ENCODE measurements at places on chromosomes 1 and 21.

DNA sequence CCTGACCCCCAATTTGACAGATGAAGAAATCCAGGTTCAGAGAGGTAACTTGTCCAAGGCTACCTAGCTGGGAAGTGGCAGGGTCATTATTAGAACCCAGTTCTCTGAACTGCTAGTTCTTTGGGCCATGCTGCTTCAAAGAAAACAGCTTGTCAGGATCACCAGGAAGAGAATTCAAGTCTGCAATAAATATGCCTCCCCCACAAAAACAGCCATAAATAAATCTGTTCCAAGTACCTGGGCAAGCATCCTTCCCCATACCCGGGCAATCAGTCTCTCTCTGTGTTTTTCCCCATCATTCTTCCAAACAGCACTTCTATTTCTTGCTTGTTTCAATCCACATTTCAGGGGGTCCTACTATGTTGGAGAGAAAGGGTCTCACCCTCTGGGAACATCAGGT lies 34.1 kb downstream of the SLC9A1 start:
- H3K4me3 ChIP-seq: no peak overlapping the region
- H3K36me3 ChIP-seq: peaks cover 2% of the 10 kb centered on the region
- DNase-seq: no peak
- H3K4me1 ChIP-seq: peaks cover 8% of the 10 kb centered on the region
- H3K27me3 ChIP-seq: no peaks in the 10 kb centered on the region

DNA sequence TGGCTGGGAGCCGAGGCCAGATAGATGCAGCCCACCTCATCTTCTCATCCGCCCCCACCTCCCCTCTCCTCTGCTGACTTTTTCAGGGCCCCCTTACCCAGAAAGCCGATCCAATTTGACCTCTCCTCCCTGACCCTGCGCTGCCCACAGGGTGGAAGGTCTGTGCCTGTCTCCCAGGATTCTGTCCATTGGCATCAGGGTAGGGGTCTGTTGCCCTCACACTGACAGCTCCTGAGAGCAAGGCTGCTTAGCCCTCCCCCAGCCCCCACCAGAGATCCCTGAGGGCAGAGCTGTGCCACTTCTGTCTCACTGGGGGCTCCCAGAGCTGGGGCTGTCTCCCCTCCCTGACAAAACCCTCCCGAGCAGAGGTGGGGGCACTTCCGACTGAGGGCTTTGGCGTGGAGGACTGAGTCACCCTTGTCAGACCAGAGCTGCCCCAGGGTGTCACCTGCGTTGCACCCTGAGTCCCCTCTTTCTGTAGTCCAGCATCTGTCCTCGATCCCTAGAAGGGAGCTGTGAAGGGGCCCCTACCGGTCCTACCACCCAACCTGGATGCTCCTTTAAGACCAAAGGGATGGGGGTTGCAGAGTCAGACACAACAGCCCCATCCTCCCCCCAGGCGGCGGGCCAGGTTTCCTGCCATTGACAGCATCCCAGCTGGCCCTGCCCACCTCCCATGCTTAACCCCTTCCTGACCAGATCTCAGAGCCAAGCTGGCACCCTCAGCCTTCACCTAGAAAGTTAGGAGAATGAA lies 2.4 kb upstream of the FAM110D start:
- H3K4me3 ChIP-seq: no peak overlapping the region
- DNase-seq: no peak
- peaks cover 37% of the 10 kb centered on the region for H3K27me3 ChIP-seq
- no peaks in the 10 kb centered on the region for H3K36me3 ChIP-seq
- no peak overlapping the region for H3K27ac ChIP-seq
- H3K4me1 ChIP-seq: peaks cover 3% of the 10 kb centered on the region

DNA sequence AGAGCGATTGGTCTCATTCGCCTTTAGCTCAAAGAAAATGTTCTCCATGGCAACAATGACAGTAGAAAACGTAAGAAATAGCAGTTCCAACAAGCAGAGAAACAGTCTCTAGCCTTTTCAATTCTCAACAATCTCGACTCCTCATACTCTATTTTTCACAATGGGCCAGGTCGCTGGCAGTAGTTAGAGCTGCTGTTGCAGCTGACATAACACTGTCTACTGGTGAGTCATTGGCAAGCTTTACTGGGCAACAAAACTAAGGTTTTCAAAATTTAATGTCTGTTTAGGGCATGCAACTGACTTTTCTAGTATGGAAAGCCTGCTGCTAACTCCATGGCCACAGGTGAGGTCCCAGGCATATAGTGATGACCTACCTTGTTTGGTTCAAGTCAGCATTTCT lies 221.1 kb upstream of the KAZN start:
- H3K4me3 ChIP-seq: no peak overlapping the region
- H3K36me3 ChIP-seq: no peaks in the 10 kb centered on the region
- H3K27ac ChIP-seq: no peak overlapping the region
- DNase-seq: no peak
- H3K27me3 ChIP-seq: no peaks in the 10 kb centered on the region

GRCh38 chr21:16028142-16028541 lies 298.4 kb downstream of the USP25 start:
- H3K4me3 ChIP-seq: no peak overlapping the region
- H3K27ac ChIP-seq: no peak overlapping the region
- no peaks in the 10 kb centered on the region for H3K36me3 ChIP-seq
- no peak for DNase-seq
- H3K27me3 ChIP-seq: peaks cover 2% of the 10 kb centered on the region

- peaks cover 10% of the 10 kb centered on the region for H3K27me3 ChIP-seq
- DNase-seq: no peak
- no peak overlapping the region for H3K27ac ChIP-seq
- no peak overlapping the region for H3K4me3 ChIP-seq
These were observed 45.8 kb downstream of the FOXD2 start for GRCh38 chr1:47483651-47484050.

DNA sequence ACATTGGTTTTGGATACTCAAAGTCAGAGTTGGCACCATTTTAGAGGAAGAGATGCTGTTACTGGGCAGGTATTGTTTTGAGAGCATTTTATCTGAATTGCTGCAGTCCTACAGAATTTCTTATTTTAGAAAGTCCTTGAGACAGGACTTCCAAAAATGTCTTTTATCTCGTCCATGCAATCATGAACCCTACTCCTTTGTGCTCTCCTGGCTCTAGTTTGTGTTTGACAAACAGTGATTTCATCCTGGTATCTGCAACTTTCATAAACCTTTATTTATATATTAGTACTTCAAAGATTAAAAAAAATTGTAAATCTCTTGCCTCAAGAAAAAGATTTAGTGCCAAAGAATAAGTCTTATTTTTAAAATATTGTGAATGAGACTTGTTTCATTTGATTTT lies 4.6 kb upstream of the ARPC5 start:
- no peak overlapping the region for H3K4me3 ChIP-seq
- H3K36me3 ChIP-seq: no peaks in the 10 kb centered on the region
- H3K27me3 ChIP-seq: peaks cover 12% of the 10 kb centered on the region
- H3K4me1 ChIP-seq: peaks cover 9% of the 10 kb centered on the region

- DNase-seq: no peak
- H3K27me3 ChIP-seq: no peaks in the 10 kb centered on the region
- H3K4me1 ChIP-seq: no peaks in the 10 kb centered on the region
- H3K4me3 ChIP-seq: no peak overlapping the region
These were observed 92.7 kb downstream of the ESRRG start for GRCh38 chr1:216630532-216630931.

GRCh38 chr21:21973806-21974205 lies 975.6 kb downstream of the NCAM2 start:
- no peak overlapping the region for H3K4me3 ChIP-seq
- DNase-seq: no peak
- no peaks in the 10 kb centered on the region for H3K27me3 ChIP-seq
- no peaks in the 10 kb centered on the region for H3K36me3 ChIP-seq

DNA sequence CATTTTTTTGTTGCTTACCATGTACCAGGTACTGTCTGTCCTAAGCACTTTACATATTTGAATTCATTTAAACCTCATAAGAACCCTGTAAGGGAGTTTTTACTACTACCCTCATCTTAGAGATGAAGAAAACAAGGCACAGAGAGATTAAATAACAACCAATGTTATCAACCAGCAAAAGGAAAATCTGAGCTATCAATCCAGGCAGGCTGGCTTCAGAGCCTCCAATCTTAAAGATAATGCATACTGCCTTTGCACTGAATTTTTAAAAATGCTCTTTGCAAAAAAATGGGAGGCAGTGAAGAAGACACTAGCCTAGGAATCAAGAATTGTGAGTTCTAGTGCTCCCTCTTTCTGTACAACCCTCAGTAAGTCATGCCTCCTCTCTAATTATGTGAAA lies 18.7 kb downstream of the NDC1 start:
- DNase-seq: no peak
- no peak overlapping the region for H3K4me3 ChIP-seq
- H3K27ac ChIP-seq: no peak overlapping the region

- no peak for DNase-seq
- H3K36me3 ChIP-seq: no peaks in the 10 kb centered on the region
- H3K27me3 ChIP-seq: peaks cover 3% of the 10 kb centered on the region
- no peak overlapping the region for H3K4me3 ChIP-seq
These were observed 61.6 kb downstream of the PLD5 start for GRCh38 chr1:242462867-242463266.

- DNase-seq: no peak
- H3K4me3 ChIP-seq: no peak overlapping the region
- H3K36me3 ChIP-seq: no peaks in the 10 kb centered on the region
- no peak overlapping the region for H3K27ac ChIP-seq
- H3K27me3 ChIP-seq: peaks cover 15% of the 10 kb centered on the region
These were observed 8.6 kb downstream of the WLS start for GRCh38 chr1:68223687-68224086.

- H3K4me1 ChIP-seq: peaks cover 7% of the 10 kb centered on the region
- H3K27ac ChIP-seq: no peak overlapping the region
- no peak overlapping the region for H3K4me3 ChIP-seq
- H3K27me3 ChIP-seq: no peaks in the 10 kb centered on the region
- peaks cover 6% of the 10 kb centered on the region for H3K36me3 ChIP-seq
These were observed 16.1 kb upstream of the ALDH4A1 start for GRCh38 chr1:18918417-18918816.

DNA sequence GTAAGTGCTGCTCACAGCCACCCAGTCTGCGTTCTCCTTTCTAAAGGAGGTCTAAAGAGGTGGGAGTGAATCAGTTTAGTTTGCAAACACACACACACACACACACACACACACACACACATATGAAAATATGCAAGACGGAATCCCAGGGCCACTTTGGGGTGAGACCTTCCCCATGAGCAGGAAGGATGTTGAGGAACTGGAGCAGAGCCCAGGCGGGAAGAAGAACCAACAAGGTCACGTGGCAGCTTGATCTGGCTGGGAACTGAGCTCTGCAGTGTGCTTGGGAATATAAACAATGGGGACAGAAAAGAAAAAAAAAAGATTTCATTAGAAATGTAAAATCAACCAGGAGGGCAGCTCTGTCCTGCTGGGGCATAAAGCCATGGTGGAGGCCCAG lies 32.6 kb downstream of the OR2G3 start:
- peaks cover 2% of the 10 kb centered on the region for H3K36me3 ChIP-seq
- no peak overlapping the region for H3K4me3 ChIP-seq
- H3K27ac ChIP-seq: no peak overlapping the region
- peaks cover 4% of the 10 kb centered on the region for H3K4me1 ChIP-seq
- peaks cover 26% of the 10 kb centered on the region for H3K27me3 ChIP-seq

GRCh38 chr21:34279883-34280282 lies 83.9 kb upstream of the KCNE2 start:
- no peak for DNase-seq
- no peaks in the 10 kb centered on the region for H3K4me1 ChIP-seq
- no peak overlapping the region for H3K4me3 ChIP-seq
- H3K36me3 ChIP-seq: no peaks in the 10 kb centered on the region

DNA sequence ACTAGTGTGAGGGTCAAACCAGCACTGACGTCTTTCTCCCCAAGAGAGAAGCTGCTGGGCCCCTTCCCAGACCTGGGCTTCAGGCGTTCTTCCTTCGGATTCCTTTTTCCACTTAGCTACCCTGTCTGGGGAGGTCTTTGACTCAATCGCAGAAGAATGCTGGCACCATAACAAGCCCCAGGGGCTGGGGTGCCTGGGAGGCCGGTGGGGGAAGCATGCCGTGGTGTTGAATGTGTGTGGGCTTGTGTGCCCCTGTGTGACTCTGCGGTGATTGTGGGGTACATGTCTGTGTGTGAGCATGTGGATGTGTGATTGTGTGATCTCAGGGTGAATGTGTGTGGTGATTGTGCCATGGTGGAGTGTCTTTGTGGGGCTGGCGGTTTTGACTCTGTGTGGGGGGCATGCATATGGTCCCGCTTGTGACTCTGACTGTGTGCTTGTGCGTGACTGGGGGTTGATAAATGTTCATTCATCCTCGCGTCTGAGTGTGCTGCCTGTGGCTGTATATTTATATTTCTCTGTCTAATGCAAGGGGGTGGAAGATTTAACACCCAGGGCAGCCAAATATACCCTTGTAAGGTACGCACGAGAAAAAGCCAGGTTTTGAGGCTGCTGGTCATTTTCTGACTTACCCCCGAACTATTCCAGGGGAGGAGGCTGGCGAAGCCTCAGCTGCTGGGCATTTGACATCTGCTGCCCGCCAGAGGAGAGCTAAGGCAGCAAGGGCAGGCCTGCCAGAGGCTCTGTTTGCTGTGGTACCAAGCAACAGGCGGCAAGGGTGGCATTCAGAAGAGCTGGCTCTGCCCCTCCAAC lies 1.1 kb upstream of the SYNC start:
- H3K27ac ChIP-seq: no peak overlapping the region
- H3K27me3 ChIP-seq: peaks cover 32% of the 10 kb centered on the region
- peak overlapping the region; percentile 12 for H3K4me3 ChIP-seq
- no peaks in the 10 kb centered on the region for H3K36me3 ChIP-seq

DNA sequence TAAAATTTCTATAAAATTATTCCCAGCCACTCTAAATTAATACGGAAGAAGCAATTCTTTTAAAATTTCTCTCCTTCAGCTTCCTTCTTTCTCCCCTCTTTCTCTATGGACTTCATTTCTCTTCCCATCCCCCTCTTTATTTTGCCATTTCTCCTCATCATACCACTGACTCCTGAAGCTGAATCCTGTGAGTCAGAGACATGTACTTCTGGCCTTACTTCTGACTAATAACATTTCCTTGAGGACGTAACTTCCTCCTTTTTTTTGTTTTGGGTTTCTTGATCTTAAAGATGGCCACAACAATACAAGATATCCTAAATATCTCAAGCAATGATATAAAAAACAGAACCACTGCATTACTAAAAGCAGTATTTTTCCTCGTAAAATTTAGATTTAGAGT lies 63.6 kb upstream of the DENND1B start:
- no peak for DNase-seq
- H3K36me3 ChIP-seq: no peaks in the 10 kb centered on the region
- H3K4me3 ChIP-seq: no peak overlapping the region
- no peak overlapping the region for H3K27ac ChIP-seq

- peak overlapping the region; percentile 96 for H3K4me3 ChIP-seq
- peak overlapping the region; percentile 98 for H3K27ac ChIP-seq
- peaks cover 68% of the 10 kb centered on the region for H3K4me1 ChIP-seq
- H3K27me3 ChIP-seq: no peaks in the 10 kb centered on the region
These were observed 1.4 kb downstream of the TOMM20 start for GRCh38 chr1:235127203-235127602.

- no peak overlapping the region for H3K27ac ChIP-seq
- H3K36me3 ChIP-seq: no peaks in the 10 kb centered on the region
- no peak for DNase-seq
- H3K27me3 ChIP-seq: peaks cover 1% of the 10 kb centered on the region
- H3K4me3 ChIP-seq: no peak overlapping the region
These were observed 31.2 kb upstream of the SYNC start for GRCh38 chr1:32733582-32734321.

DNA sequence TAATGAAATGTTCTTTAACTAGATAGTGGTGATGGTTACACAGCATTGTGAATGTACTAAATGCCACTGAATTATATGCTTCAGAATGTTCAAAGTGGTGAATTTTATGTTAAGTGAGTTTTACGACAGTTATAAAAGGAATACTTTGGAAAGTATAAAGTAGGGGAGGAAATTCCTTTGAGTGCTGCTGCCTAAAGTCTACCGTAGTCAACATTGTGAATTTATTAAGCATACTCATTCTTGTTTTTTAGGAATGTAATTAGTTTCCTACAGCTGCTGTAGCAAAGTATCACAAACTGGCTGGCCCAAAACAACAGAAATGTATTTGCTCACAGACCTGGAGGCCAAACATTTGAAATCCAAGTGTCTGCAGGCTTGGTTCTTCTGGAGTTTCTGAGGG lies 73.0 kb downstream of the SWT1 start:
- DNase-seq: no peak
- no peaks in the 10 kb centered on the region for H3K27me3 ChIP-seq
- no peak overlapping the region for H3K4me3 ChIP-seq
